ENCODE measurements at places on chromosomes 2 and 18.

DNA sequence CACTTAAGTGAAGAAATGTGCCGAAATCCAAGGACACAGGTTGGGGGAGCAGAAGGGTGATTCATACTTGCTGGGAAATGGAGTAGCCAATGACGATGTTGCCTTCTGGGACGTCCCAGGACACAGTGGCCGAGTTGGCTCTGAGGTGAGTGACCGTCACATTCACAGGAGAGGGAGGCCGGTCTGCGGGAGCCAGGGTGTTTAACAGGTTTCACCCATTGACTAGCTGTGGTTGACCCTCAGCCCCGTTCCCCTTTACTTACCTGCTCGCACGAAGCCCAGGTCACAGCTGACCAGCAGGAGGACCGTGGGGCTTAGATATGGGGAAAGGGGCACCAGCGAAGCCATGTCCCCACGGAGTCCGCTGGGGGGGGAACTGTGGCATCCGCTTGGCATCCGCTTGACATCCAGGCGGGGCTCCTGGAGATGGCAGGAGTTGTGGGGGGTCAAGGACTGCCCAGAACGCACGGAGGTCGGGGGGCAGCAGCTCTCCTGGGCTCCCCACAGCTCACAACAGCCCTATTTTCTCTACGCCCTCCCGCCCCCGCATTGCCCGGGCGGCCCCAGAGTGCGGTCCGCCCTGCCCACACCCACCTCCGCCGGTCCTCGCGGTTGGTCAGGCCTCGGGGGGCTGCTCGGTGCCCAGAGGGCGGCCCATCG, 586 bp downstream of the FNDC4 start:
- peak; percentile 13 for DNase-seq

DNA sequence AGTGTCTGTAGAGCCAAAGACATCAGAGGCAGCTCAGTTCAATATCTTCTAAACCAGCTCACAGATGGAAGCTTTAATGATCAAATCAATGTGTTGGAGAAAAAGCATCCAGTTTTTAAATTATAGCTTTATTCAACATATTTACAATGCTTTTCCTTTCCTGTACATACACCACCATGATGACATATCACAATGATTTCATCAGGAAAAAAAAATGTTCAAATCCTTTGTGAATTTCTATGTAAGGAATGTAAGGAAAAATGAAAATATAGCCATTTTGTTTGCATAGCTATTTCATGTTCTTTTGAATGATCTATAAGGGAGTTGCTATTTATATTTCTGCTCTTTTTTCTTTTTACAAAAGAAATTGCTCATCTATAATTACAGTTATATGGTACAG, 134.7 kb upstream of the CDH20 start:
- DNase-seq: peak; percentile 36

- no peak for DNase-seq
These were observed 14.2 kb upstream of the SPATA3 start for GRCh38 chr2:230981704-230982103.

DNA sequence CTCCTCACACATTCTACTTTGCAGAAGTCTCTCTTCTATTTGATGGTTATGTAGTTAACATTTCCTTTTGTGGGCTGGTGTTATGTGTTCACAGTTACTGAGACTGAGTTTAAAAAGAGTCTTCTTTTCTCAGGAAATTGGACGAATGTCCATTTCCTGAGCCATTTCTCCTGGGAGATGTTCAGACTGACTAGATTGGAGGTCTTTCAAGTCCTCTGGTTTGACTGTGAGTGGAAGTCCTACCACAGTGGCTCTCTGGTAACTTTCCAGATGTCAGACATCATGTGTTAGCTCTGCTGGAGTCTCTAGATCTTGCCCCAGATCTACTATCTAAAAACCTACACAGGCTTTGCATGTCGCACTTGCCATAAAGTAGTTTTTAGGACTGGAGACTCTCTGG, 116.0 kb downstream of the GALR1 start:
- DNase-seq: no peak

DNA sequence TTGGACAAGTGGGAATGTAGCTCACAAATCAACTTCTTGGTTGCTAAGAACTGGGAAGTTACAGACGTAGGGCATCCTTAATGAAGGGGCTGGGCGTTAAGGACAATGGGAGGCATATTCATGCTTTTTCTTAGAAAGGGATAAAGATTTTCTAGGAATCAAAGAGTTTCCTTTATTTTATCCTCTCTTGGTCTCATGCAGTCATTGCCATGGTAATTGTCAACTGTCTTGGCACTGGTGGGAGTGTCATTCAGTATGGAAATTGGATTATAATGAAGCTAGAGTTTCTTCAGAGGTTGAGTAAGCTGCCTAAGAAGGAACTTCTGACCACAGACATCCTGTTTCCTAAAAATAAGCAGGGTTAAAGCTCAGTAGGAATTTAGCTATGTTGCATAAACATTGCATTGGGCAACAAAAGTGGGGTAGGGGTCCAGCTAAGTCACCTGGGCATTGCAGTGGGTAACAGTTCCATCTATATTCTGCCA, 114.0 kb downstream of the LYPD6B start:
- DNase-seq: no peak

DNA sequence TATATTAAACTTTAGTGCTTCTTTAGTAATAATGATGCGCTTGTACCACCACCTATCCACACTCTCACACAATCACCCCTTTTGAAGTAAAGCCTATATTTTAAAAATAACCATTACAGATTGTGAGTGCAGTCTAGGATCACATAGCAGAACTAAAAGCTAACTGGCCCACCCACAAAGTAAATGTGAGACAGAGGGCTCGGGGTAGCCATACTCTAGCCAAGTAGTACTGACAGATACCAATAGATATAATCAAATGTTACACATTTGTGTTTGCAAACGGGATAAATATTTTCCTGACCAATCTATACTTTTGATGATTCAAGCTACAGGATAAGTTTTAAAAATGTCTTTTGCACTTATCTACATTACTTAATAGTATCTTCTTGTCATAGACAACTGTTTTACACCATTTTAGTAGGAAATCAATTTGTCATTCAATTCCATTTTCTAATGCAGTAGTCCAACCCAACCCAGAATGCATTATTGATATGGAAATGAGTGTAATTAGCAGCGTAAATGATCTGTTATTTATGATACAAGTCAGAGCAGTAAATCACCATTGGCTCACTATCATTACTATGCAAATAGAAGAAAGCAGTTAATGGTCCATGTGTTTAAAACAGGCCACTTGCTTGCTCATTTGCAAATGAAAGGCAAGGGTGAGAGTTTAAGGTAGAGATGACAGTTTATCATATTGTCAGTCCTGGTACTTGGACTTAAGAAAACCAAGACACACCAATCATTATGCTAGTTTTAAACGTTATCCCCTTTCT, 111.8 kb downstream of the ERBB4 start:
- no peak for DNase-seq

GRCh38 chr2:158723181-158723838, 71.8 kb upstream of the DAPL1 start:
- DNase-seq: no peak

GRCh38 chr2:208320686-208321085, 54.6 kb downstream of the PIKFYVE start:
- DNase-seq: no peak

GRCh38 chr2:127646487-127647241, 711 bp downstream of the GPR17 start:
- DNase-seq: no peak

DNA sequence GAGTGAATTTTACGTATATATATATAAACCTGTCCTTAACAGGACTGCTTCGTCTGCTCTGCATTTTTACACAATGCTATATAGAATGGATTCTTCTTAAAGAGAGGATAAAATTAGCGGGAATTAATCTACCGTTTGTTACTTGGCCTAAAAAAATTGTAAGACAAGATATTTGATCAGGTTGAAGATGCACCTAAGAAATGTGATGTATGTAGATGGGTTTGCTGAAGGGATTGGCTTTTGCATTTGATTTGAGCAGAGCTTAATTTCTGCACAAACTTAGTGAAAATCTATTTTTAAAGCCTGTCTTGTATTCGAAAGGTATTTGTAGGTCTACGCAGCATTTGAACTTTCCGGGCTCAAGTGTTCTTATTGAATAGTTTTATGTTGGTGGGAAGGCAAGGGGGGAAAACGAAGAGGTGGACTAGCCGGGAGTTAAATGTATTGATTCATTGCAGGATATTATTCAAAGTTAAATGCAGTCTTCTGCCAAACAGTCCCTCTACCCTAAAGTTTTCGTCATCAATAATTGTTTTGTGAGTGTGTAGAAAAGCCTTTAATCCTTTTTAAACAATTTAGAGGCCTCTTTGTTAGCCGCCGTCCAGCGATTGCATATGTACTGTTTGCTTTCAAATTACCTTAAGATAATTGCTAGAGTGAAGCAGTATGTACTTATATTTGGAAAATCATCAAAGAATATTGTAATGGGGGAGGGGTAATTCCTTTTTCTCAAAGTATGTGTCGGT, 1.2 kb downstream of the PPP1CB start:
- no peak for DNase-seq

GRCh38 chr18:30271716-30272115, 770.8 kb downstream of the DSC3 start:
- DNase-seq: no peak

DNA sequence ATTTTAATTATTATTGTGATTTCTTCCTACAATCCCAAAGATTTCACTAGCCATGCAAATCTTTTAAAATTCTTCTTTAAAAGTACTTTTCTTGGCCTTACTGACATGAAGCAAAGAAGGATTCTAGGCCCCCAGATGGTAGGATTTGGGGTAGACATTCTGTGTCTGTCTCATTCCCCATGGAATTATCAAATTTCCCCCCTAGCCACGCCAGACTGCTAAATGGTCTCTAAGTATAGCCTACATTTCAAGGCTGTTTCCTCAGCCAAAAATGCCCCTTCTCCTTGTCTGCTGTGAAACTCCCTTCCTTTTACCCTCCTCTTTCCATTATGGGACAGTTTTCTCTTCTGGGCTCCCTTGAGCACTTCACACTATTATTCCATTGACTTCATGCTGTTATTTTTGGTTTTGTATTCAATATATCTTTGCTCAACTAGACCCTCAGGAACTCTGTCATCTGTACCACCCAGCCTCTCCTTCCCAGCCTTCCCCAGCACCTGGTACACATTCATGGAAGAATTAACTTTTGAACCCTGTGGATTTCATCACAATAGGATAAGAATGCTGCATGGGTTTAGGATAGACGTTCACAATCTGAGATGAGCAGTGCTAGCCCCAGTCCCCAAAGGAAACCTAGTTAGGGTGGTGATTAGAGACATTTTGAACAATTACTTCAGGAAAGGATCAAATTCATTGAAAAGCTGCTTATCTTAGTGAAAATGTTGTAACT, 21.5 kb upstream of the CYP1B1 start:
- DNase-seq: peak; percentile 69

DNA sequence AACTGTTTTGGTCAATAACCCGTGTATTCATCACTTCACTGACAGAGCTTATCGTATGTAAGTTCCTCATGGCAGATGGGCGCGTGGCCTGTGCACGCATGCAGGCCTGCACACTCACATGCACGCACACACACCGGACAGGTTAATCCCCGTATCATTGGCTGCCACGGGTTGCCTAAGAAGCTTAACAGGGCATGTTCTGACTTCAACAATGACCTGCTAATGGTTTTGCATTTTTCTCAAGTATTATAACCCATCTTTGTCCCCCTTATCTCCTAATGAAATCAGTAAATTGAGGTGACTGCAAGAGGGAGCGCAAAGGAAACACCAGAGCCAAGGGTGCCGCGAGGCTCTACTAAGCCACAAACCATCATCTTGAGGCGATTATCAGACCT, 399.0 kb upstream of the ID2 start:
- no peak for DNase-seq

DNA sequence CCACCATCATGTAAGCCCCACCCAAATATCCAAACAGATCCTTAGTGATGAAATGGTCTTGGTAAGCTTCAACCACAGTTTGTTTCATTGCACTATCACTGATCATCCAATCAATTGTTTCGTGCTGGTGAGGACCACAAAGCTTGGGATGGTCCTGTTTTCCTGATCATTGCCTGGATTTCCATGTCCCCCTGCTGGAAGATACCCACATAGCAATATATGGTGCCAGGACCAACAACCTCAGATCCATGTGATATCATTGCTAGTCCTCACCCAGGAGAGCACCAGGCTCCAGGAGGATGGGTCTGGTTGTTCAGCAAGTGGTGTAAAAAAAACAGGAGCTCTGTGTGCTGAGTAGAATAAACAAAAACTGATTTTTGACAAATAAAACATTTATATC, 206.5 kb upstream of the SH3BP4 start:
- no peak for DNase-seq

GRCh38 chr2:217839750-217840107, 163.1 kb downstream of the TNS1 start:
- no peak for DNase-seq

- DNase-seq: peak; percentile 13
These were observed 574 bp upstream of the NCL start for GRCh38 chr2:231464576-231465540.

- DNase-seq: no peak
These were observed 11.1 kb upstream of the TFCP2L1 start for GRCh38 chr2:121295911-121296650.

DNA sequence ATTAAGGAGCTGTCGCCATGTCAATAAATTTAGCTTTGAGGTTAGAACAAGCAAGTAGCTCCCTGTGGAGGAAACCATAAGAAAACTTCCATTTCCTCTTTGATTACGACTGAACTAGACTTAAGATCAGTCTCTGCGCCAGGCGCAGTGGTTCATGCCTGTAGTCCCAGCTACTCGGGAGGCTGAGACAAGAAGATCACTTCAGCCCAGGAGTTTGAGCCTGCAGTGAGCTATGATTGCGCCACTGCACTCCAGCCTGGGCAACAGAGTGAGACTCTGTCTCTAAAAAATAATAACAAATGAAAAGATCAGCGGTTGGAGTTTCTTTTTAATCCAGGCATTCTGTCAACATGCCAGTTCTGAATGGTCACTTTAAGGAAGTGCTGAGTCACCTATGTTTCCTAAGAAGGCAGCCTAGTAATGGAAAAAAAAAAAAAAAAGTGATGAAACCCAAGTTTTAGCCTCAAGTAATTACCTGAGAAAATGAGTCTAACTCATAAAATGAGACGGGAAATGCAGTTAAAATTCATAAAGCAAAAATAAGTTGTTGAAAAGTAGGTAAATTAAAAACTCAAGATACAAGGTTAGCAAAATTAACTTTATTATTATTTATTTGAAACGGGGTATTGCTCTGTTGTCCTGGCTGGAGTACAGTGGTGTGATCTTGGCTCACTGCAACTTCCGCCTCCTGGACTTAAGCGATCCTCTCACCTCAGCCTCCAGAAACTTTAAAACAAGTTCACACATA, 10.2 kb downstream of the C18orf32 start:
- DNase-seq: peak; percentile 56

All from fibroblast of skin of abdomen (primary cell).